HFFc6 (cell line): ENCODE measurements at places on chromosomes 16 and 17. TPM values are rescaled to one million over a fixed set of nuclear protein-coding genes. Genes with fewer than 3 reads are reported as not detected.

- no peak for DNase-seq
Measured at GRCh38 chr17:43873091-43873490, 26.1 kb downstream of the CD300LG start.

GRCh38 chr16:68335175-68335574 lies 24.4 kb downstream of the PRMT7 start:
- no peak for DNase-seq

DNA sequence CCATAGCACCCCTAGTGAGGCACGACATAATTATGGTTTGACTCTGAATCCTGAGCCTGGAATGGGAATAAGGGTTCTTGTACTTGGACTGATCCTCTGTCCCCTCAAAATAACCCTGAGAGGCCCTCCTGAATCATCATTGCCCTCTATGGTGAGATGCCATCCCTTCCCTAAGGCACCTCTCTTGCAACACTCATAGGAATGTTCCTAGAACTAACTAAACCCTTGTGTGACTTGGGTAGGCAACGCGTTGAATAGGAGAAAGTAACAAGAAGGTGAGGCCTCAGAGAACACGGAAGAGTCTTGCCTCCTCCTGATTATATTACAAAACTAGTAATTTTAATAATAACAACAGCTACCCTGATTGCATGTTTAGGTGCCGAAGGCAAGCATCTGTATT lies 189.1 kb upstream of the ANKFN1 start:
- no peak for DNase-seq

GRCh38 chr17:8289103-8289397 lies 580 bp downstream of the RANGRF start:
- DNase-seq, result no peak

DNA sequence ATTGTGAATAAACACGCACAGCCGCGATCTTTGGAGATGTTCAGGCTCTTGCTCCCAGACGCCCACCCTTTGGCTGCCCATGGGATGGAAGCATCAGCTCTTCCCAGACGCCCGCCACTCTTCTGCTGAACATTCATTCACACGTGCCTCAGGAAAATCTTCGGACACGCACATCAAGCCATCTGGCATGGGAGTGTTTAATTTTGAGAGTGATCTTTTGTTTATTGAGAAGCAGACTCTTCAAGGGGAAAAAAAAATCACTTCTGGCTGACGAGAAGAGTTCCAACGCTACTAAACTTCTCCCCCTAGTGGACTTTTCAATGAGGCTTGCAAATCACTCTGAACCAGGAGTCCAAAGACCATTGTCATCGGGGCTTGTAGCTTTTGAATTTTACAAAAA lies 62.0 kb upstream of the NUDT7 start:
- DNase-seq, result no peak

DNA sequence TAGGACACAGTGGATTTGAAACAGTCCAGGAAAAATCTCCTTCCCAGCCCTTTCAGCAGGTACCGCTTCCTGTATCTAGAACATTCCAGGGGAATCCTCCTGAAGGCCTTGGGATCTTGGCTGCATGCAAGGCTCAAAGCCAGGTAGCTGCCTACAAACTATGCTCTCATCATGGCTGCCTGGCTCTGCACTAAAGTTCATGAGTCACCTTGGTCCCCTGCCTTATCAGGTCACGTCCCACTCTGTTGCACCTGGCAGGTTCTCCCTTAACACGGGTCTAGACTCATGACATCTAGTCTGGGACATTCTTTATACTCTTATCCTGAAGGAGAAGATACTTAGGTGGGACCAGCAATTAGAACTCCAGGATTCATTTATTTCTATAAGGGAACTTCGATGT lies 15.8 kb downstream of the FA2H start:
- no peak for DNase-seq

- no peak for DNase-seq
Measured at GRCh38 chr16:2008631-2009163, 924 bp downstream of the ZNF598 start.

- DNase-seq, result peak; percentile 40
Measured at GRCh38 chr16:70298988-70299938, at the start of gene DDX19B. Gene DDX19B, plus strand, starts transcription at chr16:70299186. Its CDS starts 112 bp downstream, at chr16:70299298.

- no peak for DNase-seq
Measured at GRCh38 chr16:29876594-29877249, 13.7 kb upstream of the CDIPT start.

DNA sequence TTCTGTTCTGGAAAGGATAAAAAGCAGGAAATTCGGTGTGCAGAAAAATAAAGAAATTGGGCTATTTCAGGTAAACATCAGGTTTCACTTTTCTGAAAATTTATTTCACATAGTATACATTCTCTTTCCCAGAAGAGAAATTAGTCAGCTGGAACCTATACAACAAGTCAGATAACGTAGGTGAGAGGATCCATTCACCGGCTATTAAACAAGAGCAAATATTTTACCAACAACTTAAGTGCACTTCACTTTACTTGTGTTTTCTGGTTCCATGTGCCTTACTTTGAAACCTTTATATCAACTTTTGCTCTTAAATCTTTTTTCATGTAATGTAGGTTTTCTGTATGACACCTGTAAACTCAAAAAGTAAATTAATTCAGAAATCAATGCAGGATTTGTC lies 839.7 kb downstream of the CDH11 start:
- no peak for DNase-seq

DNA sequence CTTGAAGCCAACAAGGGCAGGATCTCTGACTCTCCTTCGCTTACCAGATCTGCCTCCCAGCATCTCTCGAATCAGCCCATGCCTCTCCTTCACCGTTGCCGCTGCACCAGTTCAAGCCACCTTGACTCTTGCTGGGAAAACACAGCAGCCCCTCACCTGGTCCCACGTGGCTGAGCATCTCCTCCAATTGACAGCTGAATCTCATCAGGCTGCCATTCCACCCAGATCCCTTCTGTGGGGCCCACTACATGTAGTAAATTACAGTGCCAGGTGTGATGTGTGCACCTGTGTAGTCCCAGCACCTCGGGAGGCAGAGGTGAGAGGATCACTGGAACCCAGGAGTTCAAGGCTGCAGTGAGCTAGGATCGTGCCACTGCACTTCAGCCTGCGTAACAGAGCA lies 37.8 kb upstream of the C16orf78 start:
- DNase-seq, result no peak

GRCh38 chr16:4704491-4704890 lies 11.1 kb downstream of the NUDT16L1 start:
- DNase-seq, result no peak

DNA sequence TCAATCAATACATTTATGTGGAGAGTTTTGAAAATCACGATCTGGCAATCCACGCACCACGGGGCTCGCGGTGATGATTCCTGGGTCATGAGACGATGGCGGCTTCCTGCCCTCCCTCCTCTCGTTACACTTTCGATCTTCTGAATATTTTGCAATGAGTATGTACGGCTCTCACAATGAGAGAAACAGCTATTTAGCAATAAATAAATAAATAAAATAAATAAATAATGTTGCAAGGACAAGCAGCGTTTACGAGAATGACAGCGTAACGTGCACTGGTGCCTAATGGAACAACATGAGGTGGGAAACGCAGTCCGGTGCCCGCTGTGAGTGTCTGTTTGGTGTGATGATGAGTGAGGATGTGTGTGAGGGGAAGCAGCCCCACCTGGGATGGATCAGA lies 46.7 kb upstream of the JPH3 start:
- no peak for DNase-seq

- no peak for DNase-seq
Measured at GRCh38 chr16:89456419-89456959, 33.9 kb downstream of the ANKRD11 start.

GRCh38 chr17:63082952-63083351 lies 116.9 kb downstream of the TANC2 start:
- DNase-seq, result peak; percentile 56

GRCh38 chr17:37830151-37830993 lies 85.5 kb upstream of the HNF1B start:
- DNase-seq, result no peak

DNA sequence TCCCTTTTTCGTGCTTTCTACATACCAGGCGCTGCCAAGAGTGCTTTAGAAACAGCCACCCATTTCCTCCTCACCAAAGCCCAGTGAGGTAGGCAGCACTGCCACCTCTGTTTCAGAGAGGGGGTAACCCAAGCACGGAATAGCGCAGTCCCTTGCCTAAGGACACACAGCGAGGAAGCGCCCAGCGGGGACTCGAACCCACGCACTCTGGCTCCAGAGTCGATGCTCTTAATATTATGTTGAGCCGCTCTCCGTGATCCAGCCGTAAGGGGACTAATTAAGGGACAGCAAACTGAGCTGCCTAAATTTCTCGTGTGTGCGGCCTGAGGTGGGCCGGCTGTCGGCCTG lies 497 bp downstream of the CES1 start:
- no peak for DNase-seq

- DNase-seq, result no peak
Measured at GRCh38 chr16:87729266-87729954, 36.4 kb downstream of the KLHDC4 start.

DNA sequence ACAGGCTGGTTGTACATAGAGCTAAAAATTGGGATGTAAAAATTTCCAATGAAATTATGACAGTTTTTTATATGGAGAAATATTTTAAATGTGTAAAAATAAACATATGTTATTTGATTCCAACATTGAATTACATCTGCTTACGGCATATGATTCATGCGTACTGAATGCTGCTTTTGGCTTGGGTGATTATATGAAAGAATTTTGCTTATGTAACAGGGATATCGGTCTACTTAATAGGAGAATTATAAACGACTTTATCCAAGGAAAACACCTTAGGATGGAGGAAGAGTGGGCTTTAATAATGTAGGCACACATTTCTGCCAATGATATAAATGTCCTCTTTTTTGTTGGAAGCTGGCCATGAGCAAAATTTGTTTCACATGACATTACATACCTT lies 197.3 kb upstream of the GOT2 start:
- no peak for DNase-seq

GRCh38 chr17:77473615-77474226 lies 333.0 kb downstream of the SEC14L1 start:
- DNase-seq, result no peak

DNA sequence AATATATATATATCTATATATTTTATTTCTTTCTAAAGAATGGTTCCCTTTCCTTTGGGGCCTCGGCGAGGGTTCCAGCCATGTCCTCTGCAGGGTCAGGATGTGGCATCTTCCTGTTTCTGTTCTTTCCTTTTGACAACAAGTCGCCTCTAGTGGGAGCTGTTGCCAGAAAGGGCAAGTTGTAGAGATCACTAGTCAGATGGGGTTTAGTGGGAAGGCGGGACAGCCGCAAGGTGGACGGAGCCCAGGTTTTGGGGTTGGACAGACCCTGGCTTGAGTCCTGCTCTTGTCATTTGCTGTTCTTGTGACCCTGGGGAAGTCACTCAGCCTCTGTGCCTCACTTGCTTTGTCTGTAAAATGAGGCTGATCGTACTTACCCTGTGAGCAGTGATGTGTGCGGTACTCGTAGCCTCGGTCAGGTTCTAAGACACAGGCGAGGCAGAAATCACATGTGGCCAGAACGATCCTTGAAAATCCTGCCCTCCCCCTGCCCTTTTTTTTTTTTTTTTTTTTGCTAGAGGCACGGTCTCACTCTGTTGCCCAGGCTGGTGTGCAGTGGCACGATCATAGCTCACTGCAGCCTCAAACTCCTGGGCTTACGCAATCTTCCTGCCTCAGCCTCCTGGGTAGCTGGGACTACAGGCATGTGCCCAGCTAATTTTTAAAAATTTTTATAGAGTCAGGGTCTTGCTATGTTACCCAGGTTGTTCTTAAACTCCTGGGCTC lies 80.1 kb downstream of the ABCC6 start:
- DNase-seq, result peak; percentile 11

DNA sequence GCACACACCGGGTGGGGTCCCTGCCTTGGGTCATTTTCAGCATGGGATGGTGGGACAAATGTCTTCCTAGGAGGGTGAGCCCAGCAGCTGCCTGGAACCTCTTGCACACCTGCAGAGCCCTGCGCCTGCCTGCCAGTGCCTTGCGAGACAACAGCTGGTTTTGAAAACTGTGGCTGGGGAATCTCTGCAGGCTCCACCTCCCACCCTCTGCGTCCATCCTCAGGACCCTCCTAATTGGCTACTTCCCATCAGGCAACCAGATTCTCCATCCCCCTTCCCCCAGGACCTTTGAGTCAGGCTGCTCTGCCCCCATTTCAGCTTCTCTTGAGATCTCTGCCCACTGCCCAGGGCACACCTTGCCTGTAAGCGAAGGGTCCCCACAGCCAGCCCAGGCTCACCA lies 26.6 kb downstream of the PEMT start:
- DNase-seq, result no peak

DNA sequence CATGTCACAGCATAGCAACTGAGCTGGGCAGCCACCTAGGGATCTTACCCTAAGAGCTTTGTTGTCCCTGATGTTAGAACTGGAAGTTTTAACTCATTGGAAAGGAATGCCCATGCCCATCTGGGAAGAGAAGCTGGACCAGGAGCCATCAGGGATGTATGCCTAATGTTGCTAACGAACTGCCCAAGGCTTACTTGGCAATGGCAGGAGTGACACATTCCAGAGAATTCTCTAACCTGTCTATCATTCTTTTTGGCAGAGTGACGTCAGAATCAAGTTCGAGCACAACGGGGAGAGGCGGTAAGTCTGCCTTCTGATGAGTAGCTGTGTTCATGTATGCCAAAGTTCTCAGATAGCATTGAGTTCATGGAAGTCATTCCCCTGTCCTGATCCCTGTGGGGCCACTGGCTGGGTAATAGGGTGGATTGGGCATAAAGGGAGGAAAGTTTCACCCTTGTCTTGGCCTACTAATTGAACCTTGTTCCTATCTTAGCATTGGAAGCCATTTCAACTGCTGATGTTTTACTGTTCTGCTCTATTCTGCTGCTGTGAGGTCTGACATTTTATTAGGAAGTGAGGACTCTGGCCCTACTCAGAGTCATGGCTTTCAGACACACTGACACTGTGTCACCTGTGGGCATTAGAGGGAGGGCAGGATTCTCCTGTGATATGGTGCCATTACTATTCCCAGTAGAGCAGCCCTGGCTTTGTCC lies 23.7 kb downstream of the MAP3K3 start:
- DNase-seq, result peak; percentile 16

DNA sequence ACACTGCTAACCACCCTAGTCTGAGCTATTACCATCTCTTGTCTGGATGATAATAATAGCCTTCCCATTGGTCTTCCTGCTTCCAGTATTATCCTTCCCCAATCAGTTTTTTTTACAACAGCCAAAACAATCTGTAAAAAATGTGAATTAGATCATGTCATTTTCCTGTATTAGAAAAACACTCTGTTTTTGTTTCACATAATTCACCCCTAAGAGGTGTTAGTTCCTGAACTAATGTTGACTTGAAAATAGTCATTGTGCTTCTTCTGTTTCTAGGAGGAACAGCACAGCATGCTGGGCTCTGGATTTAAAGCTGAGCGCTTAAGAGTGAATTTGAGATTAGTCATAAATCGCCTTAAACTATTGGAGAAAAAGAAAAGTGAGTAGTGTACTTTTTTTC lies 20.0 kb downstream of the IST1 start:
- no peak for DNase-seq

- peak; percentile 8 for DNase-seq
Measured at GRCh38 chr16:84933774-84934631, 77.3 kb downstream of the ZDHHC7 start.

Gene TBC1D3C
- 0.18 to 1.6 TPM (median 0.47 TPM) in 3 replicates for total RNA-seq

Gene ATXN2L
- total RNA-seq, result 125 and 146 TPM in 2 replicates

Gene OSGIN1
- 3.9 to 8.1 TPM (median 4.9 TPM) in 3 replicates for total RNA-seq

Gene PPP1R27
- not detected in 3 replicates for total RNA-seq

Gene SLX1A
- 10.1 to 17.0 TPM (median 15.1 TPM) in 3 replicates for total RNA-seq

Gene LIG3
- 24.4 to 32.8 TPM (median 24.5 TPM) in 3 replicates for total RNA-seq
